ENCODE measurements at places on chromosomes 6 and 20.

DNA sequence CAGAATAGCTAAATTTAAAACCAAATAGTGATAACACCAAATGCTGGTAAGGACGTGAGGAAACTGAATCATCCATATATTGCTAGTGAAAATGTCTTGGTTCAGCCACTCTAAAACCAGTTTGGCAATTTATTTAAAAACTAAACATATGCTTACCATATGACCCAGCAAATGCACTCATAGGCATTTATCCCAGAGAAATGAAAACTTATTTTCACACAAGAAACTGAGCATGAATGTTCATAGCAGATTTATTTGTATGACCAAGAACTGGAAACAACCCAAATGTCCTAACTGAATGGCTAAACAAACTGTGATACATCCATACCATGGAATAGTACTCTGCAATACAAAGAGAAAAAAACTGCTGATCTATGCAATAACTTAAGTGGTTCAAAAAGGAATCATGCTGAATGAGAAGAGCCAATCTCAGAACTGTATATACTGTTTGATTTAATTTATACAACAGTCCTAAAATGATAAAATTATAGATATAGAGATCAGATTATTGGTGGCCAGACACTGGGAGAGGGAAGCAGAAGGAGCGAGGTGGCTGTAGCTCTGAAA, 115.6 kb upstream of the ADGRF1 start:
- DNase-seq, result no peak

DNA sequence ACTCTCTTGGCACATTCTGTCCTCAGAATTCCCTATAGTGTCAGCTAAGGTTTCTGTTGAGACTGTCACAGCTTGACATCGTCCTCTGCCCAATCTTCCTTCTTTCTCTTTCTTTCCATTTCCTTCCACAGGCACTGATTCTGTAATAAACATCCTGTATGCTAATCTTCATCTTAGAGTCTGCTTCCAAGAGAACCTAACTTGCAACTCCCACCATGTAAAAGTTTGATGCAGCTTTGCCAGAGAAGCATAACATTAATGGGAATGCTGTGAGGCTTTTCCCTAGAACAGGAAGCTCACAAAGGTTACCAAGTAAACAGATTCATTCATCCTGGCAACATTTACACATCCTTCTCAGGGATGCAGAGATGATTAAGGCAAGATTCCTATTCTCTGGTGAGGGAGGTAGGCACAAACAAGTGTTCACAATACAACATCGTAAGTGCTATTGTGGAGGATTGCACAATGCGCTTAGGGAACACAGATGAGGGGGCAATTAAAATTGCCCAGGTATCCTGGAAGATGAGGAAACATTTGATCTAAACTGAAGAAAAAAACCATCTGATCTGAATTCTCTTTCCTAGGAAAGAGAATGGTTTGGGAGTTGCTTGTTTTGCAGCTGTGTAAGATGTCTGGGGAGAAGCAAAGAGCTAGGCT, 74.7 kb downstream of the GRM1 start:
- DNase-seq, result no peak

- no peak for DNase-seq
These were observed 77.6 kb downstream of the ZMYND8 start for GRCh38 chr20:47278907-47279348.

DNA sequence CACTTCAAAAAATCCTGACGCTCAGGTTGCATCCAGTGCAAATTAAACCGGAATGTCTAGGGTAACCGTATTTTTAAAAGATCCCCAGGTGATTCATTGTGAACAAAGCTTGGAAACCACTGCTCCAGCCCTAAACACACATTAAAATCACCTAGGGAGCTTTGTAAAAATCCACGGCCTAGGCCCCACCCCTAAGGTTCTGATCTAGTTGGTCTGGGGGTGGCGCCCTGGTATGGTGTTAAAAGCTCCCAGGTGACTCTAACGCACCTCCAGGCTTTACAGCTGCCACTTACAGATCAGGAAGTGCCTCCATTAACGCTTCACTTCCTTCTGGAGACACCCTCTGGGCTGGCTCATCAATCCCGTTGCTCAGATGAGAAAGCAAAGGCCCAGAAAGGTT, 92.2 kb downstream of the GRM4 start:
- DNase-seq, result no peak

GRCh38 chr20:32779500-32780211, 17.5 kb downstream of the DNMT3B start:
- DNase-seq, result no peak

GRCh38 chr20:22768266-22769178, 184.2 kb upstream of the FOXA2 start:
- no peak for DNase-seq

GRCh38 chr6:137722749-137723272, 144.2 kb upstream of the TNFAIP3 start:
- DNase-seq, result no peak

GRCh38 chr6:139762587-139763031, 388.2 kb upstream of the CITED2 start:
- no peak for DNase-seq

DNA sequence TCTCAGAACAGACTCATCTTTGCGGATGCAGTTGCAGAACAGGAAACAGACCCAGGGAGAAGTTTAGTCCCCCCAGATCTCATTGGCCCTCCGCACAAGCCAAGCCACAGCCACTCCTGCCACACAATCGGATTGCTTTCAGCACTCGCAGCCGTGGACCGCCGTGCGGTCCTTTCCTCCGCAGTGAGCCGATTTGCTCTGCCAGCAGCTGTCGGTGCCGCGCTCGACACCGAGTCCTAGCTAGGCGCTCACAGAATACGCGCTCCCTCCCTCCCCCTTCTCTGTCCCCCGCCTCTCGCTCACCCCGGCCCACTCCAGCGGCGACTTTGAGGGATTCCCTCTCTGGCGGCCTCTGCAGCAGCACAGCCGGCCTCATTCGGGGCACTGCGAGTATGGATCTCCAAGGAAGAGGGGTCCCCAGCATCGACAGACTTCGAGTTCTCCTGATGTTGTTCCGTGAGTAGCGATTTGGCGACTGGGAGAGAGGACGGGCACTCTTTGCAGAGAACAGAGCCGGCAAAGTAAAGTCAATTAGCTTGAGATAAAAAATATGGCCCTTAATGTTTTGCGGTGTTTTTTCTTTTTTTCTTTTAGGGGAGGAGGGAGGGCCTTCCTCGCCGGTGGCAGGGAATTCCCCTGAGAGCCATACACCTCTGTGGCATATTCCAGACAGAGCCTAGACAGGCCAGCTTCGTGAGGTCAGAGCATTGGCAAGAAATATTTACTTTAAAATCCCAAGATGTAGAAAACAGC, at the start of gene LAMP5:
TSS of gene LAMP5 (plus strand) at position 130 of the 753 bp plus-strand sequence. CDS start at position 393, 263 bp downstream.
- no peak for DNase-seq

DNA sequence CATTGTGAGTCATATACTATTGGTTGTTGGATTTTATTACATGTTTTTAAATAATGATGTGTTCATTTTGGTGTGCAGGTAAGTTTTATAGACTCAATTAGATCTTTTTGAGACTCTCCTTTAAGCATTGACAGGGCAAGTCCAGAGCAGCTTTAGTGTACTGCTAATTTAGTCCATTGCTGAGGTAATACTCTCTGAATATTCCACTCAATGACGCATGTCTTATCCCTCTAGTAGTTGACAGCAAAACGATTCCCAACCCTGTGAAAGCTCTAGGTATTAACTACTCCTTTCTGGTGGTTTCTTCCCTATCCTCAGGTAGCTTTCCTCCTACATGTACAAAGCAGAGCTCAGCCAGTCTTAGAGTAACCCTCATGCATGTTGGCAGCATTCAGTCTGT, 373.5 kb upstream of the MAP3K7 start:
- no peak for DNase-seq

DNA sequence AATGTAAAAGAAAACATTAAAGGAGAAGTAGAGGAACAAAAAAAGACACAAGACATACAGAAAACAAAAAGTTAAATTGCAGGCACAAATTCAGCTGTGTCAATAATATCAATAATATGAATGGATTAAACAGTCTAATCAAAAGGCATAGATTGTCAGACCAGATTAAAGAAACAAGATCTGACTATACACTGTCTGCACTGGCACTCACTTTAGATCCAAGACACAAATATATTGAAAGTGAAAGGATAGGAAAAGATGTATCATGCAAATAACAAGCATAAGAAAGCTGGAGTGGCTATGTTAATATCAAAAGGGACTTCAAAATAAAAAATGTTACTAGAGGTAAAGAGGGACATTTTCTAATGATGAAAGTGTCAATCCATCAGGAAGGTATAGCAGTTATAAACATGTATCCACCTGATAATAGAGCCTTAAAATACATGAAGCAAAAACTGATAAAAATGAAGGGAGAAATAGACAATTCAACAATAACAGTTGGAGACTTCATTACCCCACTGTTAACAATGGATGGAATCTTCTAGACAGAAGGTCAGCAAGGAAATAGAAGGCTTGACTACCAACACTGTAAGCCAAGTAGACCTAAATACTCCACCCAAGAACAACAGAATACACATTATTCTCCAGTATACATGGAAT, 89.7 kb downstream of the HIVEP1 start:
- no peak for DNase-seq

DNA sequence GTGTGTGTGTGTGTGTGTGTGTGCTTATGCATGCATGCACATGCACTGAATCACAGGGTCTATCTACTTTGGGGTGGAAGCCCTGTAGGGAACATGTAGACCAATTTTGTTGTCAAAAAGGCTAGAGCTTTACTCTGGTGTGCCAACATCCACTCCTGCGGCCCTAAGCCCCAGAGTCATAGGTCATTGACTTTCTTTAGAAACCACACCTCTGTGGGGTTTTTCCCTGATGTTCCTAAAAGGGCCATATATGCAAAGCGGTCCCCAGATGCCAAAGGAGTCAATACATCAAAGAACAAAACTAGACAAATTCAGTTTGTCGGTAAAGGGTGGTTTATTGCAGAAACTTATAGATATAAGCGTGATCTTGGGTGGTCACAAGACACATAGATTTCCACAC, 29.8 kb upstream of the SLC2A12 start:
- DNase-seq, result no peak

- DNase-seq, result no peak
These were observed 22.7 kb upstream of the TRIM39 start for GRCh38 chr6:30304002-30304401.

DNA sequence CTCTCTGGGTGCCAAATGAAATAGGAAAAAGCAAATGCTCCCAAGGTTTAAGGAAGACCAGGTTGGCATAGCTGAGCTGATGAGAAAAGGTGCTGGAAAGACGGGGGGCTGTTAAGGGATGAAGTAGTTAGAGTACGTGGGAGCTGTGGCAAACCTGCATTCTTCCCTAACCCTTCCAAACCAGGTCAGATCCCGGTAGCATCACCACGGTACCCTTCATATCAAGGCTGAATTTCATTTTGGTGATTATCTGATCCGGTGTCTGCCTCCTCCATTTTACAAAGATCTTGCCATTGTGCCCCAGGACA, 68.0 kb upstream of the PIM1 start:
- no peak for DNase-seq

GRCh38 chr20:8782804-8783203, 286.1 kb upstream of the PLCB4 start:
- no peak for DNase-seq

DNA sequence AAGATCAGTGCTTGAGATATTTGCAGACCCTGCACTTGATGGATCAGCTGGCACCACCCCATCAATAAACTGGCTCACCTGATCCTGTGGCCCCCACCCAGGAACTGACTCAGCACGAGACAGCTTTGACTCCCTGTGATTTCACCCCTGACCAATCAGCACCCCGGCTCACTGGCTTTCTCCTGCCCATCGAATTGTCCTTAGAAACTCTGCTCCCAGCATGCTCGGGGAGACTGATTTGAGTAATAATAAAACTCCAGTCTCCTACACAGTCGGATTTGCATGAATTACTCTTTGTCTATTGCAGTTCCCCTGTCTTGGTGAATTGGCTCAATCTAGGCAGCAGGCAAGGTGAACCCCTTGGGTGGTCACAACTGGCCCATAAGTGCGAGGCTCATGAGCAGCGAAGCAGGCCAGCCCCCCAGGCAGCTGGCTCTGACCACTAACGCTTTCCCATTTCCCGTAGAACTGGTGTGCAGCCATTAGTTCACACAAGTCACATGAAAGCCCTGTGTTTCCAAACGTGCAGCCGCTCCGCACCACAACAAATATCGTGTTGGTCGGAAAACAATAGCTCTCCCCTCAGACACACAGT, 79.6 kb downstream of the RSPH3 start:
- DNase-seq, result no peak

GRCh38 chr6:89251170-89251569, 34.0 kb upstream of the GABRR1 start:
- no peak for DNase-seq

DNA sequence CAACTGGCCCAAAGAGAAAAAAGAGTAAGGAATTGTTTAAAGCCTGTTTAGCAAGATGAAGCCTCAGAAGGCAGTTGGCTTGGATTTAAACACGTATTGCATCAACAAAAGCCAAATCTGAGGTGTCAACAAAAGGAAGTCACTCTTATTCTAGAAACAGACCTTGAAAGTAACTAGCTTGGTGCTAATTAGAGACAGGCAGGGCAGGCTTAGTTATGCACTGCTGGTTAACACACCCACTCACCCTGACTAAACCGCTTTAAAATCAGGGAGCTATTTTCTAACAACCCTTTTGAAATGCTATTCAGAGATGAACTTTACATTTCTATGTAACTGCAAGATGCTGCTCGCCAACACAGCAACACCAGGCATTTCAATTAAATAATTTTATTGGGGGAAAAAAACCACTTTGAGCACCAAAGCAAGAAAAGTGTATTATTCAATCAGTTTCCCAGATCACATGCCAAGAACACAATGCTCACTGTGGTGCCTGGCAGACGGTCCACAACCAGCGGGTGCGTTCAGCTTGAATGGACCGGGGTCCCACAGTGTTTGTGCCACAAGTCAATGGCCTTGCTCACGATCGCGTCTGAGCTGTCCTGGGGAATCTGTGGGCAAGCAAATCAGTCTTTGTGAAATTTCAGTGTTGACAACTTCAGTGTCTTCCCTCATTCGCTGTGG, 23.6 kb downstream of the TBC1D7 start:
- no peak for DNase-seq

DNA sequence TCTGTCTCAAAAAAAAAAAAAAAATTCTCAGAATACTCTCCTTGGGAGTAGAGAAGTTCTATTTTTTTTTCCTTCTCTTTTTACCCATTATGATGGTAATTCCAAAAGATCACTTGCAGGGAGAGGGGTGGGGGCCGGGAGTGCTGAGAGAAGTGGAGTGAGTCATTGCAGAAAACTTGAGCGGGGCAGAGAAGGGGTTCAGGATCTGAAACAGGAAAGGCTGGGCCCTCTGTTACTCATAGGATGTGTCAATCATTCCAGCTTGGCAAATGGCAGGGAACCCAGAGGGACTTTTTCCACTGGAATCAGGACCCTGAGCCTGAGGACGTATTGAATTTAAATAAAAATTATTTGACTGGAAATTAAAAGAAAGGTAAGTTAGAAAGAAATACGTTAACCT, 111.4 kb upstream of the ARMC2 start:
- no peak for DNase-seq

- DNase-seq, result no peak
These were observed 217.5 kb downstream of the TINAG start for GRCh38 chr6:54525731-54526130.

DNA sequence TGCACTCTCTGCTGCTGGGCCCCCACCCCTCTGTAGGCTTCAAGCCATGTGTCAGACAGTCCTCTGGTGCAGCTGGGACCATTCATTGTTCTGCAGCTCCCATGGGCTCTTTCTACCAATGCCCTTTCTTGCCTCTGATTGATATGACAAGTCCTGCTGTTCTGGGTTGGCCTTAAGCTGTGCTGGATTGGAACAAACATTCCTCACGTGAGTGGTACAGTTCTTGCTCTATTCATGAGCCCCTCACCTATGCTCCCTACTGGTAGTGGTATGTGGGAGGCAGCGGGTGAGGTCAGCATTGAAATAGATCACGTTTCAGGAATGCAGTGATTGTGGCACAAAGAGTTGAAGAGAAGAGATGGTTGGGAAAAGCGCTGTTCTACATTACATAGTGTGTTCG, 48.8 kb upstream of the RALY start:
- no peak for DNase-seq
